Activated T-cell treated with anti-CD3 and anti-CD28 coated beads, Interleukin-2, amount 50 U/mL, for 48 hours (primary cell): ENCODE measurements at places on chromosomes 11 and 22.

- DNase-seq, result no peak
Measured at GRCh38 chr22:43948836-43949406, 6.3 kb upstream of the SAMM50 start.

DNA sequence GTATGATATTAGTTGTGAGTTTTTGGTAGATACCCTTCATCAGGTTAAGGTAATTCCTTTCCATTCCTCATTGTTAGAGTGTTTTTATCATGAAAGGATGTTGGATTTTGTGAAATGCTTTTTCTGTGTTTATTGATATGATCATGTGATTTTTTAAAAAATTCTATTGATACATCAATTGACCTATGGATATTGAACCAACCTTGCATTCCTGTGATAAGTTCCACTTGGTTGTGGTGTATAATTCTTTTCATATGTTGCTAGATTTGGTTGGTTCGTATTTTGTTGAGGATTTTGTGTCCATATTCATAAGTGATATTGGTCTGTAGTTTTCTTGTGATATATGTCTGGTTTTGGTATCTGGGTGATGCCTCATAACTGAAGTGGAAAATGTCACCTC is 6.7 kb downstream of the ANKRD13D start:
- DNase-seq, result no peak

DNA sequence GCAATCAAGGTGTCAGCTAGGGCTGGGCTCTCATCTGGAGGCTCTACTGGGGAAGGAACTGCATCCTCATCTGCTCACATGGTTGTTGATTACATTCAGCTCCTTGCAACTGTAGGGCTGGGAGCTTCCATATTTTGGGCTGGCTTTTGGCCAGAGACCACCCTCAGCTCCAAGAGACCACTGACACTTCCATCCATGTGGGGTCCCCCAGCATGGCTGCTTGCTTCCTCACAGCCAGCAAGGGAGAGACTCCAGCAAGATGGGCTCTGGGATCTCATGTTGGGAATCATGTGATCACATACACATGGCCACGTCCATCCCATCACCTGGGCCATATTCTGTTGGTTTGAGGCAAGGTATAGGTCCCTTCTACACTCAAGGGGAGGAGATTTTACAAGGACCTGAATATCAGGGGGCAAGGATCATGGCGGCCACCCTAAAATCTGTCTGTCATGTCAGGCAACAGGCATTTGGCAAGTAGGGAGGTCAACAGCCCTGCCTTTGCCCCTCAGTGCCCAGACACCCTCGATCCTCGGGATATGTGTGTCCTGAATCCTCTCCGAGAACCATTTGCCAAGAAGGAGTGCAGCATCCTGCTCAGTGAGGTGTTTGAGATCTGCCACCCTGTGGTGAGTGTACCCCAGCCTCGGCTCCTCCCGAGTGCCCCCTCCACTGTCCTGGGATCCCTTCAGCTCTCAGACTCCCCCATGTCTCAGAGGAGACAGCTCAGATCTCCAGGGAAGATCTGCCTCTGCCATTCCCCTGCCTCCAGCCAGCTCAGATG is 48.7 kb downstream of the OTOG start:
- DNase-seq, result peak; percentile 9

GRCh38 chr11:61507962-61508861 is at the start of gene LRRC10B:
LRRC10B (plus strand) TSS chr11:61508749; CDS start chr11:61508999, 250 bp downstream.
- peak; percentile 56 for DNase-seq

GRCh38 chr22:49241174-49241851 is 586.4 kb downstream of the BRD1 start:
- no peak for DNase-seq

GRCh38 chr22:44025171-44026065 is 1.3 kb downstream of the PARVB start:
- DNase-seq, result peak; percentile 29

DNA sequence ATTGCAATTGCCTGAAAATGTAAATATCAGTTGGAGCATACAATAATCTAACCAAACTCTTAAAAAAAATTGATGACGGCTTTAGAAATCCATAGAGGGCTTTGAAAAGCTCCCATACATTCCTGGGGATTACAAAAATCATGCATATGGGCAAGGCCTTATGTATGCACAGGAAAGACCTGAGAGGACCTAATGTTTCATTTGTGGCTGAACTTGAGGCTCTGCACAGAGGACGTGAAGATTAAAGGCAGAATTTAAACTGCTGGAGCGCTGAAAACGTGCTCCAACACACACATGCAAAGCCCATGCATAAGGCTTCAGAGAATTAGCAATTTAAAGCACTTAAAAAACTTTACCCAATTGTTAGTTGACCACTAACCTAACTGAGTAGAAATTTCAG is 3.5 kb downstream of the OR5B12 start:
- no peak for DNase-seq

DNA sequence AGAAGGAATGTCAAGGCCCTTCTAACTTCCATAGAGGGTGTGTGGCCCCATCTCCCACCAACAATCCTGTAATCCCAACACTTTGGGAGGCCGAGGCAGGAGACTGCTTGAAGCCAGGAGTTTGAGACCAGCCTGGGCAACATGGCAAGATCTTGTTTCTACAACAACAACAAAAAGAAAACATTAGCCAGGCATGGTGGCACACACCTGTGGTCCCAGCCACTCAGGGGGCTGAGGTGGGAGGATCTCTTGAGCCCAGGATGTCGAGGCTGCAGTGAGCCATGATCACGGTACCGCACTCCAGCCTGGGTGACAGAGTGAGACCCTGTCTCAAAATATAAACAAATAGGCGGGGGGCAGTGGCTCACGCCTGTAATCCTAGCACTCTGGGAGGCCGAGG is 16.9 kb downstream of the TSPAN32 start:
- DNase-seq, result no peak

DNA sequence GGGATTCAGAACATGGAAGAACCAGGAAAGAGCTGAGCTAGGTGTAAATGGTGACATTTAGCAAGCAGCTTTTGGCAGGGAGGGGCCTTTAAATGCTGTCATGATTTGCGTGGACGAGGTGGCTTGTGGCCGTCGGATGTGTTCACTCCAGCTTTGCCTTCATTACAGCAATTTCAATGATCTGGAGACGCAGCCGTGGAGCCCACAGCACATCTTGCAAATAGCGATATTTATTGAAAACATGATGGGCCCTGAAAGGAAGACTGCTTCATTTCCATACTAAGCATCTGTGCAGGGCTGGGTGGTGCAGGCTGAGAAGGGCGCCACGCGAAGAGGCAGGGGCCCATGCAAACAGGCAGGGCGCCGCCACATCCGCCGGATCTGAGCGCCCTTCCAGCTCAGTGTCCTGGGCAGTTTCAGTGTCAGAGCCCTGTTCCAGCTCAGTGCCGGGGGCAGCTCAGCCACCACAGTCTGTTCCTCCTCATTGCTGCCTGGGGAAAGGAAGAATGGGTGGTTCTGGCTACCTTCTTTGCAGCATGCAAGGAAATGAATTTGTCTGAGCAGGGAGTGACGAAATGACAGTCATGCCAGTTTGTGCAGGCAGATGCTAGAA is 111.1 kb upstream of the TTC12 start:
- DNase-seq, result no peak

DNA sequence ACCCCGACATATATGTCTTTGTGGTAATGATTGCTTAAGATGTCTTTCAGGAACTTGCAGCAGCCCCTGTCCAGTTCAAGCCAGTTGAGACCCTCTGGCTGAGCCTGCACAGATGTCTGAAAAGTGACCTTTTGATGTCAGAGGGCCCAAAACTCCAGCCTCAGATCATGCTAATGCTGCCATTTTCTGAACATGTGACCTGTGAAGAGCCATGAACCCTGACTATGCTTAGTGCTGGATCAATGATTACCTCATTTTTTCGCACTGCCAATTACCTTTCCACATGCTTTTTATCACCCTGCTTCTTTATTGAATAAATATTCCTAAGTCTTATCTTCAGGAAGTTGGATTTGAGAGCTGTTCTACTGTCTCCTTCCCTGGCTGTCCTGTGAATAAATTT is 6.9 kb upstream of the CYP2R1 start:
- no peak for DNase-seq
